ENCODE measurements at places on chromosomes 1 and 21.

DNA sequence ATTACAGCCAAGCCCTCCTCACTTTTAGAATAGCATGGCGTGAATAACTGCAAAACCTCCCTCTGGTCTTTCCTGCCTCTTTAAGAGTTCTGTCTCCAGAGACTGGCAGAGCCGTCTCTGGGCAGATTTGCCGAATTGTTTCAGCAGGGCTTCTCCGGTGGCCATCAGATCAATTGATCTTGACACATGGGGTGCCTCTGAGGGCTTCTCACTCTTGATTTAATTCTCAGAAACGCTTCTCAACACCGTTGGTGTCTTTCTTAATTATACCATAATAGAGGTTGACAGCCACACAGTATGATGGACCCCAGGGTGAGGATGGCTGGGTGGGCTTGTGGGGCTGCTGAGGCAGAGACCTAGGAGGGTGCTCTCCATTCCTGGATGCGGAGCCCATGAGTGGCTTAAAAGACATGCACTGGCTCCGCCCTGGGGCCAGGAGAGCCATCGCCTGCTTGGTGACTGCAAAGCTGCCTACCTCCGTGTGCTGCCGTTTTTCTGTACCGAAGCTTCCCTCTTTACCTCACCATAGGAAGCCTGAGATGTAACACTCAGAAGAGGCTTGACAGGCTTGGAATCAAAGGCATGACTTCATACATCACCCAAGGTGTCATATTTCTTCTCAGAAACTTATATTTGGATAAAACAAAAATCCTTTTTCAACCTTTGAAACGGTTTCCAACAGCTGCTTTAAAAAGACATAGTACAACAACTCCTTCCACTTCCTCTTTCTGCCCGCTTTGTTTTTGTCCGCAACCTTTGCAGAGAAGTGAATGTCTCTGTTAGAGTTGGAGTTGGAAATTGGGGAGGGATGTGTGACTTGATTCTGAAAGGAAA lies 82.9 kb downstream of the GALNT2 start:
- no peak for DNase-seq

- no peak for DNase-seq
Measured at GRCh38 chr1:13793088-13793730, 93.2 kb downstream of the PRDM2 start.

GRCh38 chr1:117534995-117535467 lies 70.8 kb upstream of the TENT5C start:
- peak; percentile 24 for DNase-seq

- DNase-seq: no peak
Measured at GRCh38 chr1:209702832-209703231, 1.8 kb upstream of the HSD11B1 start.

DNA sequence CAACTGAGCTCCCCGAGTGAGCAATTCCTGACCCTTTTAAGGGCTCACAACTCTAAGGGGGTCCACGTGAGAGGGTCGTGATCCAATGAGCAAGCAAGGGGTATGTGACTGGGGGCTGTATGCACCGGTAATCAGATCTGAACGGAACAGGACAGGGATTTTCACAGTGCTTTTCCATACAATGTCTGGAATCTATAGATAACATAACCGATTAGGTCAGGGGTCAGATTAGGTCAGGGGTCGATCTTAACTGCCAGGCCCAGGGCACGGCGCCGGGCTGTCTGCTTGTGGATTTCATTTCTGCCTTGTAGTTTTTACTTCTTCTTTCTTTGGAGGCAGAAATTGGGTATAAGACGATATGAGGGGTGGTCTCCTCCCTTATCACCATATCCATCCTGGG lies 30.7 kb upstream of the OPRD1 start:
- no peak for DNase-seq

- DNase-seq: no peak
Measured at GRCh38 chr1:246677842-246678241, 46.4 kb upstream of the SCCPDH start.

DNA sequence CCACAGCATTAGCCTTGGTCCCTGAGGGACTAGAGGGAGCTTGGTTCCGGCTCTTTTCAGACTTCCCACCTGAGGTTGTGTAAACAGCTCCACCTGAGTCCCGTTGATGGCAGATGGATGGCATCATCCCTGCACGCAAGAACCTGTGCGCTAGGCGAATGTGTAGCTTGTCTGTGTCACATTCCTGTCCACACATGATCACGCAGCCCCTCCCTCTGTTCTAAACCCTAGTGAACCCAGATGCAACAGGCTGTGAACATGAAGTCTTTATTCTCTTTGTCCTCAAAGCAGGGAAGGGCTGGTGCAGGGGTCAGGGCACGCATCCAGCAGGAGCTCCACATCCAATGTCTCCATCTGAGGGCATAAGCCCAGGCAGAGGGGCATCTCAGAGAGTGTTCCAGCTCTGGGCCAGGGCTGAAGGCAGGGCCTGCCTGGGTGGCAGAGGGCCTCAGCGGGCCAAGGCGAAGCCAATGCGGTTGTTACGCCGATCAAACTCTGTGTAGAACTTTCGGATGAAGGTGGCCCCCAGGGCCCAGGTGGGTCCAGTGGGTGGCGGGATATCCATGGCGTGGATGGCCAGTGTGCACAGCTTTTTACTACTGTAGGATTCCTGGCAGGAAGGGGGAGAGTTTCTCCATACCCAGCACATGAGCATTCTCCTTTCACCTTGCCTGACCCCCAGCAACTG lies 2.9 kb upstream of the ETNK2 start:
- DNase-seq: no peak

DNA sequence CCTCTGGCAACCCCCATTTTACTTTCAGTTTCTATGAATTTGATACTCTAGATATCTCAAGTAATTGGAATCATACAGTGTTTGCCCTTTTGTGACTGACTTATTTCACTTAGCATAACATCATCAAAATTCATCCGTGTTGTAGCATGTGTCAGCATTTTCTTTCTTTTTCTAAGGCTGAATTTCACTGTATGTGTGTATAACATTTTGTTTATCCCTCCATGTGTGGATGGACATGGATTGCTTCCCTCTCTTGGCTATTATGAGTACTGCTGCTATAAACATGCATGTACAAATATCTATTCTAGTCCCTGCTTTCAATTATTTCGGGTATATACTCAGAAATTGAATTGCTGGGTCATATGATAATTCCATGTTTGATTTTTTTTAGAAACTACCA lies 97.3 kb downstream of the MAP3K21 start:
- no peak for DNase-seq

DNA sequence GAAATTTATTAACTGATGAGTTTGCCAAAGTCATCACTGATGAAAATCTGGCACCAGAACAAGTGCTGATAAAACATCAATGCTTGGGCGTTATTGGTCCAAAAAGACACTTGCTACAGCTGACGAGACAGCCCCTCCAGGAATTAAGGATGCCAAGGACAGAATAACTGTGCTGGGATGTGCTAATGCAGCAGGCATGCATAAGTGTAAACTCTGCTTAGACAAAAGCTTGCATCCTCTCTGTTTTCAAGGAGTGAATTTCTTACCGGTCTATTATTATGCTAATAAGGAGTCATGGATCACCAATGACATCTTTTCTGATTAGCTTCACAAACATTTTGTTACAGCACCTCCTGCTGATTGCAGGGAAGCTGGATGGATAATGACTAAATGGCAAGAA lies 402.0 kb downstream of the LTN1 start:
- DNase-seq: no peak

GRCh38 chr1:50333595-50333974 lies 89.7 kb downstream of the DMRTA2 start:
- no peak for DNase-seq

GRCh38 chr1:207248544-207249198 lies 72.8 kb upstream of the CD55 start:
- no peak for DNase-seq

- no peak for DNase-seq
Measured at GRCh38 chr21:17462276-17462981, 50.4 kb upstream of the CXADR start.

- no peak for DNase-seq
Measured at GRCh38 chr1:216854836-216855484, 131.7 kb upstream of the ESRRG start.

DNA sequence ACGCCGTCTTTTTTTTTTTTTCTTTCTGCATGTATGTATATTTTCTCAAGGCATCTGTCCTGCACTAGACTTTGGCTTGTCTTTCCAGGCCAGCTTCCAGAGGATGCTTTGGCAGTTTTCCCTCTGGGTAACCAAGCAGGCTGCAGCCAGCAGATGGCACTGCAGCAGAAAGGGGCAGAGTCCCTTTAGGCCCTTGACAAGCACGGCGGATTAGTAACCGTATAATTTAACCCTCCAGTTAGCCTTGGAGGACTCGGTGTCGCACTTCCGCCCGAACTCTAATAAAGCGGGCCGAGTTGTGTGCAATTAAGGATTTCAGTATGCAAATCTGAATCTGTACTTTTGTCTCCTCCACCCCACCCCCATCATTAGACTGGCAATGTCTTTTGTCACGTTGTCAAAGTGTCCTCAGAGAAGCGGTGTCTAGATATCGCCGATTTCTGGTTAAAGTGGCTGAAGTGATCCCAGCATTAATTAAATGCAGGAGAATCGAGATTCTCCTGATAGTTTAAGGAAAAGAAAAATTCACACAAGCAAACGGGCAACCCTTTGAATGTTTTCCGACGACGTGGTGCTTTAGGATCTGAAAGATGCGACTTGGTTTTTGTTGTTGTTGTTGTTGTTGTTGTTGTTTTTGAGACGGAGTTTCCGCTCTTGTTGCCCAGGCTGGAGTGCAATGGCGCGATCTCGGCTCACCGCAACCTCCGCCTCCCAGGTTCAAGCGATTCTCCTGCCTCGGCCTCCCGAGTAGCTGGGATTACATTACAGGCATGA lies 1.1 kb upstream of the TMEM167B start:
- peak; percentile 80 for DNase-seq

DNA sequence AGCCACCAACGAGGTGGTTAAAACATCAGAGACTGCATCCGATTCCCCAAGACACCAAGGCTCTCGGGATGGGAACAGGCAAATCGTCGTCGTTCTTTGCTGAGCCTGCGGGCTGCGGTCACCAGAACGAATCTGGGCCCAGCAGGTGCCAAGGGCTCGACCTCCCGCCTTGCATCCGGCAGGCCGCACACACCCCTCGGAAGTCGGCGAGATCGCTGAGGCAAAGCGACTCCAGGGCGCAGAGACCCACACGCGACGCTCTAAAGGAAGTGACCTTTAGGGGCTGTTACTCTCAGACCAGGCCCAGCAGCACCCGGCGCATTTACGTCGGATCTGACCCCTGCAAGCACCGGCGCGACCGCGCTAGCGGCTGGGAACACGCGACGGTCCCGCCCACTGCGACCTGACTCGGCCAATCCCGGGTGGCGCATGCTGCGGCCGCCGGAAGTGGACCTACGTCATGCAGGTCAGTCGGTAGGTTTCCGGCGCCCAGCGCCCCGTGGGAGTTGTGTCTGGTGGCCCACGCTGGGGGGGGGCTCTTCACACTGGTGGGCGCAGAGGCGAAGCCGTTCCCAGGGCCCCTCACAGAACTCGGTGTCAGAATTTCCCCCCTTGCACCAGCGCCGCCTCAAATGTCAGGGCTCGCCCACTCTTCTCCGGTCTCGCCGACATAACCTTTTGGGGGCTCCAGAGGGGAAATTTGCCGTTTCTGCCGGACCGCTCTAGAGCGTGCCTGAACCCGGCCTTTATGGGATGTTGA lies 7.5 kb upstream of the PARK7 start:
- peak; percentile 90 for DNase-seq

GRCh38 chr1:44035726-44036408 lies 4.6 kb upstream of the SLC6A9 start:
- DNase-seq: no peak

DNA sequence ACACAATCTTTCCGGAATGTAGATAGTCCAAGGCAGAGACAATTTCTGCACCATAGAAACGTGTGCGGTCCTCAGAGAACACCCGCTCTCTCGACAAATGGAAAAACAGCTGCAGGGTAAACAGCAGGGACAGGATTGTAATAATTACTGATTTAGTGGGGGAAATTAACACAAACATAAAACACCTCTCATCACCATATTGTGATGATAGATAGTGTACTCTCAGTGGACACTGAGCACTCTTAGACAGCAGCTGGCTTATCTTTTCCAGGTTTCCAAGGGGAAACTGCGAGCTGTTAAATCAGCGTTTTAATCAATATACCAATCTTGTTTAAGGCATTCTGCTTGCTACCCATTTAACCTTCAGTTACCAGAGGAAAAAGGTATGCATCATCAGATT lies 277.1 kb downstream of the AKT3 start:
- DNase-seq: no peak

DNA sequence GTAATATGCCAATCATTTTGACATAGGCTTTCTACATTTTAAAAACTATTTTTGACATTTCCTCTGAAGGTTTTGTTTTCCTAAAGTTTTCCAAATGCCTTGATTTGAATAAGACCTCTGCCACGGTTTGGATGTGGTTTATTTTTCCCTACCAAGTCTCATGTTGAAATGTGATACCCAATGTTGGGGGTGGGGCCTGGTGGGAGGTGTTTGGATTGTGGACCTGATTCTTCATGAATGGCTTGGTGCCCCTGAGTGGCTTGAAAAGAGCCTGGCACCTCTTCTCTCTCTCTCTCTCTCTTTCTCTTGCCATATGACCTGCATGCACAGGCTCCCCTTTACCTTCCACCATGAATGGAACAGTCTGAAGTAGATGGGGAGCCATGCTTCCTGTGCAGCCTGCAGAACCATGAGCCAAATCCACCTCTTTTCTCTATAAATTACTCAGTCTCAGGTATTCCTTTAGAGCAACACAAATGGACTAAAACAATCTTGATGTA lies 14.8 kb downstream of the MMEL1 start:
- no peak for DNase-seq

GRCh38 chr1:156662005-156662799 lies 15.0 kb downstream of the NES start:
- no peak for DNase-seq

DNA sequence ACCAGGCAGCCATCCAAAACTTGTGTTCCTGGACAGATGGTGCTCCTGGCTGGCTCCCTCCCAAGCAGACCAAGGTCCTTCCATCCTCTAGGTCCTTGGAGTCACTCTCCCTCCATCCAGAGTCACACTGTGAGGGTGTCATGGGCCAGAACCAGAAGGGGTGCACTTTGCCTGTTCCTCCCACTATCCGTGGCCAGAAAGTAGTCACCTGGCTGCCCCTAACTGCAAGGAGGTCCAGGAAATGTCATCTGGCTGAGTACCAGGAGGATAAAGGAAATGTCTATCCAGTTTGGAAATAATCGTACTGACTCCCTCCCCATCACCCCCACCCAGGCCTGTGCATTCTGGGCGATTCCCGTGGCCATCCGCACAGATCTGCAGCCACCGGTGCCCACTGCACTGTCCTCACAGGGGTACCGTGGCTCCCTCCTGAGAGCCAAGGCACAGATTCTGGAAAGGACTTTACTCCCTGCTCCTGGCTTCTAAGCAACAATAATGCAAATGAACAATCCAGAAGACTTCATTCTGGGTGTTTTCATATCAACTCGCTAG lies 253.2 kb downstream of the NPHP4 start:
- no peak for DNase-seq

DNA sequence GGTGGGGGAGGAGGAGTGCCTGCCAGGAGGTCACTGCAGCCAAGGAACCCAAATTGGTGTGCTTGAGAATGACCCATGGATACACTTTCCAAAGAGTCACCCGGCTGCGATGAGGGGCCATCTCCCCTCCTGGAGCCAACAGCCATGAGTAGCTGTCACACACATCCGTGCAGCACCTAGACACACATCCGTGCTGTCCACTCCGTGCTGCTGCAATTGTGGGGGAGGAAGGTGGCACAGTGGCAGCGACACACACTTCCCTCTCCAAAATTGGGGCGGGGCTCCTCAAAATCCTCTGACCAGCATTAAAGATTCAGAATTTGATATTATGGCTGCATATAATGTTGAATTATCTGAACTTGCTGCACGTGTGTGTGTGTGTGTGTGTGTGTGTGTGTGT lies 15.8 kb downstream of the TP73 start:
- no peak for DNase-seq

- DNase-seq: peak; percentile 32
Measured at GRCh38 chr1:236524142-236524894, 536 bp downstream of the LGALS8 start.

GRCh38 chr1:87296206-87296605 lies 32.5 kb upstream of the LMO4 start:
- no peak for DNase-seq
